ENCODE measurements at places on chromosomes 2 and 18.

DNA sequence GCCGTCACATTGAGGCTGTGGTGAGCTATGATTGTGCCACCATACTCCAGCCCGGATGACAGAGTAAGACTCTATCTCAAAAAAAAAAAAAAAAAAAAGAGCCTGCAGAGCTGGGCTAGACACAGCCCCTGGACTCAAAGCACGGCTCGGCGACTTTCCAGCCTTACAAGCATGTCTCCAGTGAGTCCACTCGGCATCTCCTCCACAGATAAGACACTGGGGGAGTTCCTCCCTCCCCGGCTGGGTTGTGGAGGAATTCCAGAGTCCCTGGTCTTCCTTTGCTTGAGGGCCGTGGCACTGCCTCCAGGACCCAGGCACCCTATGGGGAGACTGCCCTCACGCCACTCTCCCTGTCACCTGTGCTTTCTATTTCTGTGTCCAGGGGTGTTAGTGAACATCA lies 30.9 kb upstream of the RPL31 start:
- DNase-seq: no peak

DNA sequence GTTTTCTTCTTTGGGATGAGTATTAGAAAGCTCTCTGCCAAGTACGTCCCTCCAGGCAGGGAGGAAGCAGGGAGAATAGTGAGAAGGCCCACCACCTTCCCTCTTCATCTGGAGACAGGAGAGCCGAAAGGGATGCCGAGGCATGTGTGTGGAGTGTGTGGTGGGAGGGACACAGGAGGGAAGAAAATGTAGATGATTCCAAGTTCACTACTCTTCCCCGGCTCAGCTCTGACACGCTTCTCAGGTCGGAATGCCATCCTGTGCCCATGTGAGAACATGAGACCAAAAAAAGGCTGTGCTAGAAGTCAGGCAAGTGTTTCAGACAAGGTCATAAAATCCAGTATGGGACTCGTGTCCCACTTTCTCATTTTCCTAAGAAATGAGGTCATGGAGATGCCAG lies 47.4 kb downstream of the GYPC start:
- no peak for DNase-seq

DNA sequence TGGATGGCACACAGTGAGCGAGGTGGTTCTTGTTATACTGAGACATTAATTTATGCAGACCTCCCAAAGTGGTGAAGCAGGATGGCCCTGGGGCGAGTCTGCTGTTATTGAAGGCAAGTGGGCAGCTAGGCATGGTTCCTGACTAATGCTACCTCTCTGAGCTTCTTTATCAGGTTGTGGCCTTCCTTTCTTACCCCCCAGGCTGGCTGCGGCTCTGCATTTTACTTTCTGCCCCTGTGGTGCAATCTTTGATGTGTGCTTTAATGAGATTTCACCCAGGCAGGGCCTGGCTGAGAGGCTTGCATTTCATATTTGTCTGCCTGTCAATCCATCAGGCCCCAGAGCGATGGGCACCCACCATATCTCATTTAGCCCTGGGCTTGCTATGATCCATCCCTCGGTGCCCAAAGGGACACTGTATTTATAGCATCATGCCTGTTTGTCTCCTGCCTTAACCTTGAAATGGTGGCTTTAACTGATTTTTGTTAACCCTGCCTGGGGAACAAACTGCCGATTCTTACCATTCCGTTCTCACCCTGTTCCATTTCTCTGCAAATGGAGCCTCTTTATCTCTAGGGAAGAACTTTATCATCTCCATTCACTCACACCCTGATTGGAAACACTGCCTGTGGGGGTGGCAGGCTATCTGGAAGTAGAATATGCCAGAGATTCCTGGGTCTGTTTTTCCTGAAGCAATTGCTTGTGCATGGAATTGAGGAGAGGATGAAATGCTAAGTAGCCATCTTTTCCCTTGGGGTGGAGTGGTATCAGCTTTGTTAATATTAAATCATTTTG lies 316.2 kb upstream of the THSD7B start:
- DNase-seq: no peak

- DNase-seq: no peak
These were observed 953.5 kb downstream of the CNTNAP5 start for GRCh38 chr2:124978597-124978996.

GRCh38 chr18:5857180-5857579 lies 38.1 kb downstream of the TMEM200C start:
- DNase-seq: no peak

DNA sequence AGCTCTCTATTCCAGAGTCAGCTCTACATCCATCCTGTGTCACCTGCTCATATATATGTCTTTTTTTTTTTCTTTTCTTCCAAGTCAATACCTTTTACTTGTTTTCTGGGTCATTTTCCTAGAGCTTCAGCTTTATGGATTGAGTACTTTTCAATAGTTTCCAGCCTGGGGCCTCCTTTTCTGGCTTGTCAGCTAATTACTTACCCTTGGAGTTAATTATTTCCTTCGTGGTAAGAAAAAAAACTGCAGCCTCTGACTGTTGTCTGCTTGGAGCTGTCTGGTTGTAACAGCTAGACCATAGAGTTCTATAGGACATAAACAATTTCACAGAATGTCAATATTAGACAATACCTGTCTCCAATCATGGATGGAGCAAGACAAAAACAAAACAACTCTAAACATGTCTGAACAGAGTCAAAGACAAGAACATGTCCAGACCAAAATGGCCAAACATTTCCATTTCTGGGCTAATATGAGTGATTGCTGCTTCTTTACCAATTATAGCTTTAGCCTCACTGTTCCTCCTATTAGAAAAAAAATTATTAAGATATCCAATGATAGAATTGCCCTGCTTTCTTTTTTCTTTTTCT lies 643.1 kb downstream of the SLC4A3 start:
- DNase-seq: no peak

DNA sequence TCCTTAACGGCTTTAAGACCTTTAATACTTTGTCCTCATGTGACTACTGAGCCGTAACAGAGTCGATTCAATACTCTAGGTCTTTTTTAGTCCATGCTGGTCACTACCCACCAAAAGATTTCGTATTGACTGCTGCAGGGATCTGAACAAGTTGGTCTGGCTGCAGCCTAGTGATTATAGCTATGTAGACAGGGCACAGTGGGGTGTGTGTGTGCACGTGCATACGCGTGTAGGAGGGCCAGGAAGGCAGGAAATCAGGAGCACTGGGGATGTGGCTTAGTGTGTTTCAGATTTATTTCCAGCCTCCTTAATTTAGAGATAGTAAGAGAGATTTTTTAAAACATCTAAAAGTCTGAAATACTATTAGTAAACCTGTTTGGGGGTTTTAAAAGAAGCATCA lies 161.4 kb downstream of the MYO3B start:
- no peak for DNase-seq

GRCh38 chr2:237593596-237594320 lies 3.2 kb upstream of the RAB17 start:
- no peak for DNase-seq

GRCh38 chr2:66437691-66438497 lies 3.0 kb downstream of the MEIS1 start:
- DNase-seq: peak; percentile 26

GRCh38 chr2:204407204-204408014 lies 137.9 kb upstream of the PARD3B start:
- DNase-seq: no peak

DNA sequence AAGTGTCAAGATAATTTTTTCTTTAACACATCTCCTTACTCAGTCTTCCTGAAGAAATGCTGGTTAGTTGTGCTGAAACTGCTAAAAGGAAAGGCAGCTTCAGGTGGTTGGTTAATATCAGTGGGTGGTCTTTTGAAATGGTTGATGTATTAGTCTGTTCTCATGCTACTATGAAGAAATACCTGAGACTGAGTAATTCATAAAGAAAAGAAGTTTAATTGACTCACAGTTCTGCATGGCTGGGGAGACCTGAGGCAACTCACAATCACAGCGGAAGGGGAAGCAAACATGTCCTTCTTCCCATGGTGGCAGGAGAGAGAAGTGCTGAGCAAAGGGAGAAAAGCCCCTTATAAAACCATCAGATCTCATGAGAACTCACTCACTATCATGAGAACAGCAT lies 125.9 kb upstream of the CYRIA start:
- DNase-seq: no peak

DNA sequence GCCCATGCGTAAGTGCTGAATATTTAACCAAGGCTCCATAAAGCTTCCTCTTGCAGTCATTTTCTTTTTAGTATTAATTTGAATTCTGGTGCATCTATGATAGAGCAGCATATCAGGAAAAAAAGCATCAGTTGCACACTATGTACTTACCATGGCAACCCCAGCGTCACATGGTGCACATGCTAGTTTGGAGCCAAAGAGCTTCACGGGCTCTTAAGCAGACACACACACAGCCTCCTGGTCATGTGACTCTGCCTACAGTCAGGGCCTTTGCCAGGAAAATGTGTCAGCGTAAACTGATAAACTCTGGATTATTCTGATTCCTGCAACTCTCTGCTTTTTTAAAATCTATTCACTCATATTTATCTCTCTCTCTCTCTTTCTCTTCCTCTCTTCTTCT lies 30.2 kb downstream of the NYAP2 start:
- DNase-seq: no peak

GRCh38 chr2:185202945-185203528 lies 535.6 kb upstream of the FSIP2 start:
- no peak for DNase-seq

DNA sequence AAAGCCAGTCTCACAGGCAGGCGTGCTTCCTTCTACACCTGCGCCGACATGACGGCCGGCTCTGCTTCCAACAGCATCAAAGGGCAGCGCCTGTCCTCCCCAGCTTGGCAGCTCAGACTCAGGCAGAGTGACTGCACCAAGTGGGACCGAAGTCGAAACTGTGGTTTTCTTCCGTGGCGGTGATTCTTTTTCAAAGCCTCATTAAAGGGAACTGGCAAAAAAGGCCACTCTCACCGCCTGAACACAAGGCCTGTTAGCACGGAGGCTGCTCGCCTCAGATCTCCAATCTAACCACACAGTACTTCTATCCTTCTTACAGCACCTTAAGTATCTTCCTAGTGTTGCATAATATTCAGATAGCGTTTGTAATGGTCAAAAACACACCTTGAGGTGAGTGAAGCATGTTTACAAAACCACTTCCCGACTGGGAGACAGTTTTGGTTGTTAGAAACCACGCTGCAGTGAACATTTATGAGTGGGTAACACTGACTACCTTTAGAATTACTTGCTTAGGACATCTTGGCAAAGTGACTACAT lies 236.4 kb downstream of the HDAC4 start:
- DNase-seq: no peak

GRCh38 chr2:3462493-3463104 lies 56.7 kb downstream of the ADI1 start:
- no peak for DNase-seq

- no peak for DNase-seq
These were observed 111.4 kb downstream of the NBAS start for GRCh38 chr2:15449556-15450236.

DNA sequence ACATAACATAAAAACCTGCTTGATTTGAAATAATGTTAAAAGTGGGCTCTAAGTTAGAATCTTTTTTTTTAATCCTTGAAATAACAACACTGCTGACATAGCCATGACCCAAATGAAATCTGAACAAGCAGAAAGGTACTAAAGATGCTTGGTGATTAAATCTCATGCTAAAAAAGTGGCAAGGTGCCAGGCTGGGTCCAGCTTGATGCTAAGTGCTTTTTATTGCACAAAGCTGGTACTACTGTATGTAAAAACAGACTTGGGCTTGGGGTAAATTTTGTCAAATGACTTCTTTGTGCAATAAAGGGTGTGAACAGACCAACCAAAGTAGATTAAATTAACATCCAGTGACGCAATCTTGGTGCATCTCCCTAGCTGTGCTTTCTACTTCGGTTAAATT lies 13.4 kb downstream of the BCL11A start:
- no peak for DNase-seq

GRCh38 chr2:10971888-10972260 lies 60.1 kb downstream of the KCNF1 start:
- no peak for DNase-seq

DNA sequence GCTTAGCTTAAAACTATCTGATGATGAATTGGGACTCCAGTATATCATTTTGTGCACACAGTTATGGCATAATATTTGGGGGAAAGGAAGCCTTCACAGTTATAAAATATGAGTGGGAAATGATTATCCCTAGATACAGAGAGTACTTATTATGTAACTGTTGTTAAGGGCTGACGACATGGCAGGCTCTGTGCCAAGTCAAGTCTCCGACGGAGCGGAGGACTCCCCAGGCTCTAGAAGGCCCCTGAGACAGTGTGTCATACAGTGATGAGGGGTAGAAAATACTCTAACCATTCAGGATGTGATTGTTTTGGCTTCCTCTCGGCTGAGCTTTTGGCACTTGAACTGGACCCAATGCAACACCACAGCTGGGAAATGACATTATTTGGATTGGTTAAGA lies 211.8 kb downstream of the SLC8A1 start:
- DNase-seq: peak; percentile 75

DNA sequence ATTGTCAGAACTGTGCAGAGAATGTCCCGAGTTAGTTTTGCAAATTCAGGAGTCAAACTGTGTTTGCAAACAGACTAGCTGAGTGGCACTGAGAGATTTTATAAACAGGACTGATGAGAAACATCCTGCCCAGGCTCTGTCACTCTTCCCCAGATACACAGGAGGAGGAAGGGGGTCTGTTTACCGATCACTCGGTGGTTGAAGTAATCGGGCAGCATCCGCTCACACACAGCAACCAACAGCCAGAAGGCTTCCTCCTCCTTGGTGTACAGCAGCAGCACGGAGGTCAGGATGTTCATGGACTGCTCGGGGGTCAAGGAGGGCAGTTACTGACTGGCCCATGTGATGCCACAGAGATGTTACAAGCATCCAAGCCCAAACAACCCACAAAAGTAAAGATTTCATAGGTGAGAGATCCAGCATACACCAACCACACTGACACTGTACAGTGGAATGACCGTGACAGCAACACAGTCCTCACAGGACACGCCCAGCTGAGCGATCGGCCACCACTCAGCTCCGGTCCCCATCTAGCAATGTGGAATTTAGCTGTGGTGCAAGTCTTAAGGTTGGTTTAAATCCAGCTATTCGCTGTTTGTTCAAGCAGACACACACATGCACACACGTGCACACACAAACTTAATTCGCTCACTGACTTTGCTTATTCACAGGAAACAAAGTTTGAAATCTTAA lies 30.1 kb downstream of the RPL31 start:
- no peak for DNase-seq

GRCh38 chr2:187435756-187436155 lies 12.3 kb downstream of the CALCRL start:
- DNase-seq: no peak

DNA sequence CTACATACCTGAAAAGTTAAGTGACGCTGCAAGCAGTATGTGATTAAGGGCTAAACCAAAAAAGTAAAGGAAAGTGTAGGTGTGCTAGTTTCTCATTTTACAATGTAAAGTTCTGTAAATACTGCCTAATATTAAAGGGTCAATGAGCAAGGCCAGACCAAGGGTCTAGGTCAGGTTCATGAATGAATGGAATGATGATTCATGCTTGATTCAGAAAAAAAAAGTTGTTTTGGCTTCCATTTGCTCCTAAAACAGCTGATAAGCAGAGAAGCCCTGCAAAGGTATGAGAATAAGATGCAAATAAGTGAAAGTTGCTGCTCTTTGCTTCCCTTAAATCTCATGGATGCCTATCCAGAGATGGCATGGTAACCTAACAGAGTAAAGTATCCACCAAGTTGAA lies 61.3 kb downstream of the PTRHD1 start:
- no peak for DNase-seq

Measured in hepatic stellate cell (primary cell).